Peyer's patch (tissue), 4 donors: ENCODE measurements at places on chromosomes 5 and 9.

DNA sequence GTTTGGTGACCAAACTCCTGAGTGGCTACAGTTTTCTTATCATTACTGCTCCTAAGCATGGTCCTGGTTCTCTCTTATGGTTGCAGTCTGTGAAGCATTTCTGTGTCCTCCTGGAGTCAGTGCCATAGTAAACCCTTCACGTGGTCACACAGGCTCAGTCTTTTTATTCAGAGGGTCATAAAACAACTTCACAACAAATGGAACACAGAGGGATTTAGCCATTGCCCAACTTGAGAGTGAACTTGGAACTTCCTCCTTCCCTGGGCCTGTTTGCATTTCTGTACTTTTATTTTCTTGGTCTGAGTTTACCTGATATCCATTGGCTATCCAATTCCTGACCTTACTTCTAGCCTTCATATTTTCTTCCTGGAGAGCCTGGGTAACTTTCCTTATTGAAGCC is 144.9 kb downstream of the CCDC192 start:
- no peak overlapping the region for H3K4me3 ChIP-seq
- no peaks in the 10 kb centered on the region for H3K27me3 ChIP-seq

GRCh38 chr9:115135821-115136778 is 18.1 kb upstream of the TNC start:
- H3K27ac ChIP-seq = no peak overlapping the region
- no peaks in the 10 kb centered on the region for H3K4me1 ChIP-seq
- H3K36me3 ChIP-seq = no peaks in the 10 kb centered on the region
- no peak for DNase-seq

GRCh38 chr9:83986765-83987401 is 6.3 kb downstream of the RMI1 start:
- H3K27me3 ChIP-seq = no peaks in the 10 kb centered on the region
- no peak overlapping the region for H3K27ac ChIP-seq
- peak; percentile 76 for DNase-seq
- no peak overlapping the region for H3K4me3 ChIP-seq
- H3K36me3 ChIP-seq = peaks cover 9% of the 10 kb centered on the region

DNA sequence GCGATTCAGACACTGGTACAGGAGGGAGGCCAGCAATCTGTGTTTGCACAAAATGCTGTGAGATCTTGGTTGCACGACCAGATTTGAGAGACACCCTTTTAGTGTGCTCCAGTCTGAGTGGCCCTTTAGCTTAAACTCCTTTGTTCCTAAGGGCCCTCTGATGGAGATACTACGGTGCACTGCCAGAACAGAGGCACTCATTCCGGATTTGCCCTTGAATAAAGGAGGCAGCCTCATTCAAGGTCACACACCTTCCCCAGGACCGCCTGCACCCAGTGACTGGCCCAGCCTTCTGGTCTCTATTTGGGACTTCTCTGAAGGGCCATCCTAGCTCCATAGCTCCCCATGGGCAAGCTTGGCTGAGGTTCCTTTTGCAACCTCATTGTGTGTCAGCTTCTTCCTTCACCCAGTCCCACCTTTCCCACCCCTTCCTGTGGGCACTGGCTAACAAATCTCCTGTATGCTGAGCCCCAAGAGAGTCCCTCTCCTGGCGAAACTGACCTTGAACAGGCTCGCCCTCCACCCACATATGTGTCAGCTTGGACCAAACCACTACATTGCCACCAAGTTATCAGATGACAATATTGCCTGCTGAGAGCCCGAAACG is 191.7 kb downstream of the GABBR2 start:
- no peaks in the 10 kb centered on the region for H3K36me3 ChIP-seq
- no peaks in the 10 kb centered on the region for H3K4me1 ChIP-seq
- H3K27ac ChIP-seq = no peak overlapping the region
- H3K27me3 ChIP-seq = no peaks in the 10 kb centered on the region
- no peak overlapping the region for H3K4me3 ChIP-seq

GRCh38 chr9:4935001-4935672 is 49.9 kb upstream of the JAK2 start:
- H3K27ac ChIP-seq = no peak overlapping the region
- no peaks in the 10 kb centered on the region for H3K27me3 ChIP-seq
- no peak for DNase-seq
- no peak overlapping the region for H3K4me3 ChIP-seq

- H3K27ac ChIP-seq = no peak overlapping the region
- H3K36me3 ChIP-seq = no peaks in the 10 kb centered on the region
- no peak overlapping the region for H3K4me3 ChIP-seq
- no peaks in the 10 kb centered on the region for H3K4me1 ChIP-seq
- no peak for DNase-seq
Measured at GRCh38 chr5:52661903-52662595, 125.7 kb upstream of the ITGA1 start.

DNA sequence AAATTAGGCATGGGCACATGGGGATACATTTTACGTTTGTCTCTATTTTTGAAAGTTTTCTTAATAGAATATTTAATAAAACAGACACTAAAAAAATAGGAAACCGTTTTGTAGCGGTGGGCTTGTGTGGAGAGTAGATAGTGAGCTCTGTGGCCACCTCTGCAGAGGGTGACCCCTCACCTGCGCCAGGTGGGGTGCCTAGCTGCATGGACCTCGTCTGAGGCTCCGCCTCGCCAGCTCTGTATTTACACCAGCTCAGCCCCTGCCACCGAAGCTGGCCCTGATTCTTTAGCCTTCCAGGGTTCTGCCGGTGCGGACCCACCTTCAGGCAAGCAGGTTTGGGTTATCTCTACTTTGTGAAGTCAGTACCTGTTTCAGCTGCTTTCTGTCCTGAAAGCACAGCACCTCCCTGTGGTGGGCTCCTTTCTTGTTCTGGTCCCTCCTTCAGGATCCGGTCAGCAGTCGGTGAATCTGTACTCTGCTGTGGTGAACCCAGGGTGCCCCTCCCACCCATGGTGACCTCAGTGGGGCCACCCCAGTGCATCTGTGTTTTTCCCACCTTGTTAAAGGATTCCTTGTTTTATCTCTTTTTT is 105.2 kb upstream of the CACNA1B start:
- no peaks in the 10 kb centered on the region for H3K4me1 ChIP-seq
- no peaks in the 10 kb centered on the region for H3K36me3 ChIP-seq
- no peak overlapping the region for H3K27ac ChIP-seq
- no peak for DNase-seq
- no peaks in the 10 kb centered on the region for H3K27me3 ChIP-seq

DNA sequence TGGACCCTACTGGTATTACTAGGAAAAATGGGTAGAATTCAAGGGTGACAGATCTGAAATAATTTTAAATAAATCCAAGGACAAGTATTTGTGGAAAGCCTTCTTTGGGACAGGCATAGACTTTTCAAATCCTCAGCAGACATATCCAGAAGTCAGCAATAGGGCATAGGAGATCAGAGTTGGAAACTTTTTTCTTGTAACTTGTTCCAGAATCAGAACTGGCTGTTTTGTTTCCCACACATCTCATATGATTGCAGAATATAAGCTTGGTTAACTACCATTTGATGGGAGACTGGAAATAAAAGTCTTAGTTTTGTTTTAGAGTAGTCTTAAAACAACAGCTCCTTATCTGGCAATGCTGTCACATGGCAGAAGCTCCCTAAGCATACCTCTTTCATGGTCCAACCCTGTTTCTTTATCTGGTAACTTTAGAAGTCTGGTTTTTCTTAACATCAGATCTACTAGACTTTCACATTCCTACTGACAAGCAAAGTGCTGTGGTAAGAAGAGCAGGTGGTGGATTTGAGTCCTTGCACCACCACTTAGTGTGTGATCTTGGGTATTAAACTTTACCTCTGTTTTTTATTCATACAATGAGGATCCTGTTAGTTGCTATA is 25.1 kb downstream of the XRCC4 start:
- H3K4me3 ChIP-seq = no peak overlapping the region
- no peaks in the 10 kb centered on the region for H3K36me3 ChIP-seq
- no peak for DNase-seq
- H3K27me3 ChIP-seq = no peaks in the 10 kb centered on the region
- H3K27ac ChIP-seq = no peak overlapping the region
- no peaks in the 10 kb centered on the region for H3K4me1 ChIP-seq

- no peaks in the 10 kb centered on the region for H3K36me3 ChIP-seq
- no peak overlapping the region for H3K27ac ChIP-seq
- H3K4me3 ChIP-seq = no peak overlapping the region
- H3K27me3 ChIP-seq = no peaks in the 10 kb centered on the region
- DNase-seq = no peak
Measured at GRCh38 chr5:94916619-94917018, 298.1 kb downstream of the SLF1 start.

DNA sequence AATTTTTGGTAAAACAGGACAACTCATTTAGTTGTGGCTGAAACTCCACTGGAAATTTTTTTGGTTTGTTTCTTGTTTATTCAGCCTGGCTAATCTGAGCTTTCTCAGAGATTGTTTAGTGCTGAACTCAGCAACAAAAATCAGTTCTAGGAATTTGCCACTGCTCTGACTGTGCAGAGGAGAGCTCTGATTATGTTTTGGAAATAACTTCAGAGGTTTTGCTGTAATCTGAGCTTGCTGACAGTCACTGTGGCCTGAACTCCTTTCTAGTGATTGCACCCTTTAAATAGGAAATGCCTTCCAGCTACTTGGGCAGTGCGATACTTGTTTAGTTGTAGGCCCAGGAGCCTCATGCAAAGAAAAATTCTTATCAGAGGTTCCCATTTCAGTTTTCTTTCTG is 60.2 kb downstream of the OSTF1 start:
- no peak for DNase-seq
- peaks cover 6% of the 10 kb centered on the region for H3K4me1 ChIP-seq
- H3K4me3 ChIP-seq = no peak overlapping the region
- H3K27me3 ChIP-seq = no peaks in the 10 kb centered on the region
- H3K36me3 ChIP-seq = no peaks in the 10 kb centered on the region
- H3K27ac ChIP-seq = peak overlapping the region; percentile 20

DNA sequence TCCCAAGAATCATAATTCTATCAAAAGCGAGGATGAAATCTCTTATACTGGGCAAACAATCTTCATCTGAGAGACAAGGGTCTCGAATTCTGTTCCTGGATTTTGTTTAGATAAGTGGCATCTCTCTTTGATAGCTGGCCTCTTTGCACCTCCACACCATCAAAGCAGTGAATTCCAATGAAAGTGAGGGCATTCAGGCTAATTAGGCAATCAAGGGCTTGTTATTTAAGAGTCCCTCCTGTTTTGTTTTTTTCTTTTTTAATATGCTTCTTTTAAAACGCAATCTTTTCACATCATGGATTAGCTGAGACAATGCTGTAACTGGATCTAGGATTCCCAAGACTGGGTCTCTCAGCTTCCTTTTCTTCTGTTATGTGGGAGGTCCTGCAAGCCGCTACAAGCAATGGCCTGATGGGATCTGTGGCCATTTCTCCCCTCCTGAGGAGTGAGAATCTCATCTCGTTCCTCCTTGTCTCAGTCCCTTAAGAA is 67.9 kb downstream of the TNC start:
- DNase-seq = no peak
- no peak overlapping the region for H3K4me3 ChIP-seq
- H3K36me3 ChIP-seq = no peaks in the 10 kb centered on the region
- H3K27ac ChIP-seq = no peak overlapping the region
- no peaks in the 10 kb centered on the region for H3K27me3 ChIP-seq

DNA sequence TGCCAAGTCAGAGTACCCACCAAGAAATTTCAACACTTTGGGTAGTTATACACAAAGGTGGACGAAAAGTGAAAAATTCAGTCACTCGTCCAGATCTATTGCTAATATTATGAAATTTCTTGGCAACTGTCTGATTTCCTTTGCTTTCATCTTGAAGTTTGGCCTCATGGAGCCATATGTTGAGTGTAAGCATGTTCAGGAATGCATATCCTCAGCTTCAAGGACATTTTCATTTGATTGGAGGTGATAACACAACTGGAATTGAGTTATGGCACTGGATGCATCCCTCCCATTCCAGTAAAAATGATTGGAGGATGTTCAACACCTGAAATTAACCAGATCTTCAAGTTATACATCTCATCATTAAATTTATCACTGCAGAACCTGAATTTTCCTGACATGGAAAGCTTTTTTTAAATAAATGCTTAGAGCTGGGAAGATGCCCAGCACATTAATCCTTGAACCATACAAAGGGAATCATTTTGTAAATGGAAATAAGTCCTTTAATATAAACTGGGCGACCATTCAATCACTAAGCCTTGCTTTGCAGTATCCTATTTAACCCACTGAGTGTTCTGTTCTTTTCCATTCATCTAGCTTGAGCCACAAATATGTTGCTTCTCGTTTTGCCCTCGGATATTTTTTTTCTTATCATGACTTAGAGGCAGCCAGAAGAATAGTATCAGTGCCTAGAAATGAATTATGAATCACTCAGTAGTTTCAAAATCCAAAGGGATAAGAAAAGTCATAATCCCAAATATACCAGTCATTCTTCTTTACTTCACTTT is 273.7 kb upstream of the PIK3R1 start:
- H3K36me3 ChIP-seq = no peaks in the 10 kb centered on the region
- no peak overlapping the region for H3K27ac ChIP-seq
- no peak for DNase-seq
- no peaks in the 10 kb centered on the region for H3K27me3 ChIP-seq

GRCh38 chr5:124040799-124041198 is 528.8 kb downstream of the CSNK1G3 start:
- no peaks in the 10 kb centered on the region for H3K4me1 ChIP-seq
- no peak for DNase-seq
- H3K27ac ChIP-seq = no peak overlapping the region
- no peaks in the 10 kb centered on the region for H3K36me3 ChIP-seq
- no peak overlapping the region for H3K4me3 ChIP-seq

DNA sequence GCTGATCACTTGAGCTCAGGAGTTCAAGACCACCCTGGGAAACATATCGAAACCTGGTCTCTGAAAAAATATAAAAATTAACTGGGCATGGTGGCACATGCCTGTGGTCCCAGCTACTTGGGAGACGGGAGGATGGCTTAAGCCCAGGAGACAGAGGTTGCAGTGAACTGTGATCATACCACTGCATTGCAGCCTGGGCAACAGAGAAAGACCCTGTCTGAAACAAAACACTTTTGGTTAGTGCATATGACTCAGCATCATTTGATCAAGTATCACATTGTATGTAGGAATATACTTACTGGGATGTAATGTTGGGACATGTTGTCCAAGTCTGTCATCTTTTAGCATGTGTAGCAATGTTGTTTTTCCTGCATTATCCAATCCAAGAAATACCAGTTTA is 12.0 kb downstream of the SAR1B start:
- H3K27ac ChIP-seq = no peak overlapping the region
- no peaks in the 10 kb centered on the region for H3K4me1 ChIP-seq
- H3K36me3 ChIP-seq = peaks cover 82% of the 10 kb centered on the region

GRCh38 chr5:135034236-135034962 is 371 bp upstream of the PITX1 start:
- peaks cover 64% of the 10 kb centered on the region for H3K27me3 ChIP-seq
- no peaks in the 10 kb centered on the region for H3K36me3 ChIP-seq
- DNase-seq = no peak
- H3K27ac ChIP-seq = peak overlapping the region; percentile 83
- H3K4me3 ChIP-seq = peak overlapping the region; percentile 42

- no peak overlapping the region for H3K4me3 ChIP-seq
- H3K27me3 ChIP-seq = no peaks in the 10 kb centered on the region
- no peaks in the 10 kb centered on the region for H3K36me3 ChIP-seq
- DNase-seq = no peak
Measured at GRCh38 chr5:112381521-112381920, 37.6 kb downstream of the EPB41L4A start.
